ENCODE measurements at places on chromosomes 13 and 19. TPM values are rescaled to one million over a fixed set of nuclear protein-coding genes. Genes with fewer than 3 reads are reported as not detected.

The FAM83E gene
- not detected for total RNA-seq

The SLC25A41 gene
- not detected for total RNA-seq

GRCh38 chr13:79393564-79394249 lies 12.3 kb downstream of the RBM26 start:
- DNase-seq, result no peak

DNA sequence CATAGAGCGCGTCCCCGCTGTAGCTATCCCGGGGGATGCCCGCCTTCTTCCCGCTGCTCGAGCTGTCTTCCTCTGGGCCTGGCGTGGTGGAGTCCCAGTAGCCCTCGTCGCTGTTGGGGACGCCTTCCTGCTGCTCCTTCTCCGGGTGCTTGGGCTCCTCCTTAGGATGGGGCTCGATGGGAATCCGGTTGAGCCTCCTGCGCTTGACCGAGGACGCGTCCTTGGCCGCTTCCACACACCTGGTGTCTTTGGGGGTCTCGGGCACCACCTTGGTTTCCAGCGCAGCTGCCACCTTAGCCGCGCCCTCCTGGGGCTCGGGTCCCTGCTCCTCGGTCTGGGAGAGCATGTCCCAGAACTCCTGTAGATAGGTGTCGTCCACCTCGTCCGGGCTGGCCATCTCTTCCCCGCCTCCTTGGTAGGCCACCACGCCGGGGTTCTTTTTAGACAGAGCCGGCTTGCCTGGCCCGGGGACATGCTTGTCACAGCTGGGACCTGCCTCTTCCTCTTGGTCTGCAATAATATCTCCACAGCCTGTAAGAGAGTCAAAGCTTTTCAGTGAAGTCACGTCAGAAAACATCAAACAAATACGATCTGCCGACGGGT lies 2.0 kb downstream of the AMER2 start:
- DNase-seq, result no peak

The MBD3L2B gene
- not detected for total RNA-seq

DNA sequence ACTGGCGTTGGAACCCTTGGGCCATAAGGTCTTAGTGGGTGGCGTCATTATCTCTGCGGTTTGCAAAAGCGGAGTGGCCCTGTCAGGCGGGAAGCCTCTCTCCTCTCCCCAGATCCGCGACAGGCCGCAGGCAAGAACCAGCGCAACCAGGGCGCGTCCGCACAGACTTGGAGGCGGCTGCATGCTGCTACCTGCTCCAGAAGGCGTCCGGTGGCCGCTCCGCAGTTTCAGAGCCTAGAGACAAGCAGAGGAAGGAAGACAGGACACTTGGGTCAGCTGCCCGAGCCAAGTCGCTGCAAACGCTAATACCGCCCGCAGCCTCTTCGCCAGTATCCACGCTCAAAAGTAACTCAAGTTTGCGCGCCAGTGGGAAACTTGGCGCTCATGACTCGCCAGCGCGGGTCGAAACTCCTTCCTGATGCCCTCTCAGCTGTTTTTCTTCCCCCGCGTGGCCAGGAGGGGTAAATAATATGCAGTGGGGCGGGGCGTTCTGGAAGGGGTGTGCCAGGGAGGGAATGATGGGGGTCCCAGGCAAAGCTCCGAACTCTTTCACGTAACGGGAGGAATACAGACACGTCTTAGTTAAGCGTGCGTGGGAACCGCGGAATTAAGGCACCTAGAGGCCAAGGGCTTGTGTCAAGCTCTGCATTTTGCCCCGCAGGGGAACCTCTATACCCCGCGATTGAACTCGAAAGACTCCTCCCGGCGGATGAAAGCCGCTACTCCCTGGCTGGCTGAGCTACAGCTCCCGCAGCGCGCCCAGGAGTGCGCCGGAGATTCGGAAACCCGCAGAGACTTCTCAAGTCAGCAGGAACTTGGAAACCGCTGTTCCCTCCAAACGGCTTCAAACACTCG lies at the start of gene EDNRB:
EDNRB (minus strand) TSS at position 441 of the 855 bp plus-strand sequence; CDS start at position 183, 258 bp downstream.
- DNase-seq, result peak; percentile 32

GRCh38 chr13:31674051-31674450 lies 65.3 kb upstream of the RXFP2 start:
- DNase-seq, result no peak

DNA sequence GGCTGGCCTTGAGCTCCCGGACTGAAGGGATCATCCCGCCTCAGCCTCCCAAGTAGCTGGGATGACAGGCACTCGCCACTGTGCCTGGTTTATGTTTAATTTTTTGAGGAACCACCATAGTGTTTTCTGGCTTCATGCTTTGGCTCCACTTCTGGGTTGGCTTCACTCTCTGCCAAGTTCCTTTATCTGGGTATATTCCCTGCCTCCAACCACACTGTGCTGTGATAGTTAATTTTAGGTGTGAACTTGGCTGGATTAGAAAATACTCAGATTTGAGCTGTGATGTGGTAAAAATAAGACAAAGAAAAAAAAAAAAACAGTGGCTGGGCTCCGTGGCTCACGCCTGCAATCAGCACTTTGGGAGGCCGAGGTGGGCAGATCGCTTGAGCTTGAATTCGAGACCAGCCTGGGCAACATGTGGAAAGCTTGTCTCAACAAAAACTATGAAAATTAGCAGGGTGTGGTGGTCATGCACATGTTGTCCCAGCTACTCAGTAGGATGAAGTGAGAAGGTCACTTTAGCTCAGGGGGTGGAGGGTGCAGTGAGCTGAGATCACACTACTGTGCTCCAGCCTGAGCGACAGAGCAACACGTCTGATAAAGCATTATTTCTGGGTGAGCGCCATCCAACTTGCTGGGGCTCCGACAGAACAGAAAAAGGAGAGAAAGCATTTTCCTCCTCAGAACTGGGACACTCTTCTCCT lies 7.5 kb upstream of the ILF3 start:
- DNase-seq, result no peak

- no peak for DNase-seq
Measured at GRCh38 chr19:42380155-42380554, 9.9 kb downstream of the CNFN start.
